ENCODE measurements at places on chromosomes 11 and 22. TPM values are rescaled to one million over a fixed set of nuclear protein-coding genes. Genes with fewer than 3 reads are reported as not detected.

DNA sequence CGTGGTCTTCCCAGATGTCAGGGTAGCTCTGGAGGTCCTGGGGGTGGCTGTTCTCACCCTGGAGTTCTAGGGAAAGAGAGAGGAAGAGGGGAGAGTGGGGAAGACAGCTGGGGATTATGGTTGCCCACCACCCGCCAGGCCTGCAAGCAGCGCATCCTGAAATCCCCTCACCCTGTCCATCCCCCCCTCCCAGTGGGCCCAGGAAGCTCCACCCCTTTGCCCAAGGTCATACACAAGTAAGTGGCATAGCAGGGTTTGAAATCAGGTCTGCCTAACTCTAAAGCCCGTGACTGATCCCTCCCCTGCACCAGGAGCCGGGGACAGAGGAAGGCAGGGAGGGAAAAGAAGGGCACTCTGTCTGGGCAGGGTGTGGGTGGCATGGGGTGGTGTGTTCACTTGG is 105.3 kb downstream of the NECTIN1 start:
- no peak for DNase-seq
- no peaks in the 10 kb centered on the region for H3K4me1 ChIP-seq
- H3K27me3 ChIP-seq = peaks cover 8% of the 10 kb centered on the region
- H3K4me3 ChIP-seq = no peak overlapping the region
- H3K36me3 ChIP-seq = no peaks in the 10 kb centered on the region
- no peak overlapping the region for H3K27ac ChIP-seq

DNA sequence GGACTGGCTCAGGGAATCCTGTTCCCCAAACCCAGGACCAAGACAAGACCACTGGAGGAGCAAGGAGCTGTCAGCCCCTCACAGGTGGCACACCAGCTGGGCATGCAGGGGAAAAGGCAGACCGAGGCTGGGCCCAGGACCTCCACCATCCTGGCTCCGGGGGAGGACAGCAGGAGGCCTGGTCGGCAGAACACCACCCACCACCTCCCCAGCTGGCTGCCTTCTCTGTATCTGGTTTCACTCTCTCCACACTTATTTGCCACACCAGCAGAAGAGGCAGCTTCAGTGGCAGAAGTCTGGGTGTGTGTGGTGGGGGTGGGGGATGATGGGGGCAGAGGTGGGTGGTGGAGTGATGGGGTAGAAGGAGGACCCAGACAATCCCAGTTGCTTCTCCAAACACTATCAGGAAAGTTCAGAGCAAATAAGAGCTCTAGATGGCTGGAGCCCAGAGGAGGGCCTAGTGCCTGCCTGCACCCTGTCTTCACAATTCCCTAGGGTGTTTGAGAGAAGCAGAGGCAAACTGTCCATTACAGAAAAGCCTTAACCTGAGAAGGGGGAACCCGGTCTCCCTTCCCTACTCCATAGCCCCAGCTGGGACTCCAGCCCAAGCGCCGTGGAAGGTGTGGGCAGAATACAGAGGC is 51.9 kb upstream of the CDON start:
- peaks cover 5% of the 10 kb centered on the region for H3K4me1 ChIP-seq
- DNase-seq = no peak
- H3K27me3 ChIP-seq = no peaks in the 10 kb centered on the region
- no peaks in the 10 kb centered on the region for H3K36me3 ChIP-seq
- no peak overlapping the region for H3K4me3 ChIP-seq

DNA sequence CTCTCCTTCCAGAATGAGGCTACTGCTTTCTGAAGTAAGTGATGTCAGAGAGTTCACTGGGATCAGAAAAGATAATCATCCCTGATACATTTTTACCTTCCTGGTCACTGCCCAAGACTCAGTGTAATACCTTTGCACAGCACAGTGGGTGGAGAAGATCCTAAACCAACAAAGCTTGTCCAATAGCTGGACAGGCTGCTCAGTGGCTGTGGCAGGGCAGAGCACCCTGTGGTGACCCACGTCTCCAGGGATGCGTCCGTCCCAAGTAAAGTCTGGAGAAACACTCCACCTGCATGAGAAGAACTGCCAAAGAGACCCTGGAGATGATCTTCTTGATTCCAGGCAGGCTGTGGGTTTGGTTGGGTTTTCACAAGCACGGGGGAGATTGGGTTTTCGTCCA is 31.0 kb upstream of the TLCD5 start:
- no peaks in the 10 kb centered on the region for H3K36me3 ChIP-seq
- H3K27ac ChIP-seq = no peak overlapping the region
- H3K4me3 ChIP-seq = no peak overlapping the region
- no peak for DNase-seq

DNA sequence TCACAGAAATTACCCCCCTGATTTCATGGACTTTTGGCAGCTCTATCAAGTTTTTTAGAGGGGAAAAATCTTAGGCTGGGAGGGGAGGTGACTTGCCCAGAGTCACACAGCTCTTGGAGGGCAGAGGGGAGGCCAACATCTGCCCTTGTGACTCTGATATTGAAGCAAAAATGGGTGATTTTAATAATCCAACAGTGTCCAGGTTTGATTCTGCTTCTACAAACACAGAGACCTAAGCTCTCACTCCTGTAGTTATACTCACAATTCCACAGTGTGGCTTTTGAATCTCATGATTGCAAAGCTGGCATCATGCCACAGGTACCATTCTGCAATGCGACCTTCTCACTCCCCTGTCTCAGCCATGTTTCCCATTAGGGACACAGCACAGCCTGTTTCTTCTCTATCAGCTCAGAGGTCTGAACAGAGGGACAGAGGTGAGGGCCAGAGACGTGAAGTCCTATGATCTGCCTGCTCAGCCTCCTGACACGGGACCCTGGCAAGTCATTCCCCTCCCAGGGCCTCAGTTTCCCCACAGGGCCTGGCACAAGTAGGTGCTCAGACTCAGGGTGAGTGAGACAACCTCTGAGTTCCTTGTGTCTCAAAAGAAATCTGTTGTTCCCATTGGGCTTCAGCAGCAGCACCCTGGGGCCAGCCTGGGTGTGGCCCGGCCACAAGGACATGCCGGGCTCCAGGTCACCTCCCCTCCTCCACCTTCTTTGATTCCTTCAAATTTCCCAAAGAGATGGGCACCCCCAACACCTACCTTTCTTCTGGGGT is 766 bp downstream of the APOL2 start:
- peaks cover 49% of the 10 kb centered on the region for H3K36me3 ChIP-seq
- peak overlapping the region; percentile 99 for H3K27ac ChIP-seq
- H3K27me3 ChIP-seq = no peaks in the 10 kb centered on the region
- peaks cover 47% of the 10 kb centered on the region for H3K4me1 ChIP-seq

DNA sequence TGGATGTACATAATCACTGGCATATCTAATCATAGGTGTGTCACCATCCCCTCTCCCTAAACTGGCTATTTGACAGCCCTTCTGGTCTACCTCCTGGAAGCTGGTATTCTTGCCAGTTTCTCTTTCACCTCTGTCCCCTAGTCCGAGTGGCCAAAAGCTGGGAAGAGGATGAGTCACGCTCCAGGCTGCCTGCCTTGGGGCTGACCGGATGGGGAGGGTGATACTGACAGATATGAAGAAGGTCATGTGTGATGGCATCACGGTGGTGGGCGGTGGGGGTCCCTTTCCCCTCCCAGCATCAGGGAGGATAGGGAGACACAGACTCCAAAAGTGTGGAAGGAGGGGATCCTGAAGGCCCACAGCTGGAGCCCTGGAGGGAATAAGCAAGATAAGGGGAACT is 4.8 kb downstream of the OAF start:
- H3K4me1 ChIP-seq = peaks cover 5% of the 10 kb centered on the region
- H3K27me3 ChIP-seq = peaks cover 5% of the 10 kb centered on the region
- H3K4me3 ChIP-seq = no peak overlapping the region
- no peak overlapping the region for H3K27ac ChIP-seq
- H3K36me3 ChIP-seq = no peaks in the 10 kb centered on the region

DNA sequence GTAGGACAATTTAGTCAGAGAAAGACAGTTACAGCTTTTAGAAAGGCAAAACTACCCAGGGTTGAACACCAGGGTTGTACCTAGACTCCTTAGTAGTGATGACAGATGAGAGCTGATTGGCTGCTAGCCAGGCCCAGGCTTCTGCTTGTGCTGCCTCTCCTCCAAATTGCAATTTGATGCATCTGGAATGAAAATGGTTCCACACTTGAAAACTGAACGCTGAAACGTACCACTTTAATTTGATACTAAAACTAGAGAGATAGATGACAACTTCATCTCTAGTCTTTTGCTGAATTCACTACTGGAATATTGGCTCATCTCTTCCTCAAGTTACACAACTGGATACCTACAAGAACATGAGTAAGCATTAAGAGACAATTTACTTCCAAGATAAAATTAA is 19.2 kb upstream of the FNBP4 start:
- no peak for DNase-seq
- H3K4me3 ChIP-seq = no peak overlapping the region
- H3K27ac ChIP-seq = no peak overlapping the region
- H3K4me1 ChIP-seq = peaks cover 5% of the 10 kb centered on the region
- peaks cover 38% of the 10 kb centered on the region for H3K36me3 ChIP-seq
- no peaks in the 10 kb centered on the region for H3K27me3 ChIP-seq

GRCh38 chr11:1733009-1733715 is 17.2 kb downstream of the IFITM10 start:
- DNase-seq = no peak
- peaks cover 22% of the 10 kb centered on the region for H3K27me3 ChIP-seq
- peaks cover 24% of the 10 kb centered on the region for H3K4me1 ChIP-seq
- no peaks in the 10 kb centered on the region for H3K36me3 ChIP-seq

DNA sequence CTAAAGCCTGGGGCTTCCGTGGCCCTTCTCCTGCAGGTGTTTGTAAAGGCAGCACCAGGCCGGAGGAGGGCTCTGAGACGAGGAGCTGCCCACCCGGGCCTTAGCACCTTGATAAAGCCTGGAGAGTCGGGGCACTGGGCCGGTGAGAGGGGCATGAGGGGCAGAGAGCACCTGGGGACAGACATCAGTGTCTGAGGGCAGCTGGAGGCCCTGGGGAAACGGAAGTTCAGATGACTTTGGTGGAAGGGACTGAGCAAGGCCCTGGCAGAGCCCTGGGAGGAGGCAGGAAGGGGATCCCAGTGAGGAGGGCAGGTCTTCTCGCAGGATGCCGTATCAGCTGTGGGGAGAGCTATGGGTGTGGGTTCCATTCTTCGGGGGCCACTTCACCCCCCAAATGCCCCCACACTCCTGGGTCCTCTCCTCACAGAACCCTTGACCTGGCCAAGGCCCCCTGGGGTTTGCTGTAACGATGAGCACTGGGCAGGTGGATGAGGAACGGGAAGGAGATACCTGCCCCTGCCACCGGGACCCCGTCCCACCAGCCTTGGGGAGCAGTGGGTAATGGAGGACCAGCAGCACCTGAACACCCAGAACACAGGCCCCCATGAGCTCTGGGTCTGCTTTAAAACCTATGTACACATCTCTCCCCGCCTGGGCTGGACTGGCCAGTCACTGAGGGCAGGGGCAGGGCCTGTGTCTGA is 7.4 kb downstream of the C1QTNF6 start:
- H3K4me3 ChIP-seq = no peak overlapping the region
- H3K27me3 ChIP-seq = no peaks in the 10 kb centered on the region
- H3K4me1 ChIP-seq = peaks cover 15% of the 10 kb centered on the region
- H3K36me3 ChIP-seq = no peaks in the 10 kb centered on the region

DNA sequence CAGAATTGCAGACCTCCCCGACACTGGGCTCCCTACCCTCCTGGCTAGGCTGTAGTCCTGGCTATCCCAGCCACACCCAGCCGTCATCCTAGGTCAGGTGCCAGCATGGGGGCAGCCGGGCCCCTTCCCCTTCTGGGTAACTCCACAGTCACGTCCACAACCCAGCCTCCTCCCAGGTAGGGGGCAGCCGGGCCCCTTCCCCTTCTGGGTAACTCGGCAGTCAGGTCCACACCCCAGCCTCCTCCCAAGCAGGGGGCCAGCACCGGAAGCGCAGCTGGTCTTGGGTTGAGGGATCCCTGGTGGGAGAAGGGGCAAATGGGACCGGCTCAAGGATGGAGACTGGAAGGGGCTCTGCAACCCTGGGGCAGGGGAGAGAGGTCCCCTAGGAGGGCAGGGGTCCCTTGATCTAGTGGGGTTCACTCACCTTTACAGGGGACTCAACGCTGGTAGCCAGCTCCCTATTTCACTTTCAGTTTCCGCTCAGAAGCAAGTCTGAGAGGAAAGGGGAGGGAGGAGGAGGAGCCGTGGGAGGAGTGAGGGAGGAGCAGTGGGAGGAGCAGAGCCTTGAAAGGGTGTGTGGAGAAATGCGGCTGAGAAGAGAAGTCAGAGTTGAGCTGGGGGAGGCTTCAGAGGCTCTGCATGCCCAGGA is at the start of gene TRIM21:
Gene TRIM21, minus strand, starts transcription at position 494 of the 649 bp plus-strand sequence. CDS start 3,293 bp downstream, outside the sequence.
- H3K27me3 ChIP-seq = peaks cover 5% of the 10 kb centered on the region
- peaks cover 44% of the 10 kb centered on the region for H3K36me3 ChIP-seq
- H3K4me3 ChIP-seq = peak within 1 kb of the TSS; percentile 93

DNA sequence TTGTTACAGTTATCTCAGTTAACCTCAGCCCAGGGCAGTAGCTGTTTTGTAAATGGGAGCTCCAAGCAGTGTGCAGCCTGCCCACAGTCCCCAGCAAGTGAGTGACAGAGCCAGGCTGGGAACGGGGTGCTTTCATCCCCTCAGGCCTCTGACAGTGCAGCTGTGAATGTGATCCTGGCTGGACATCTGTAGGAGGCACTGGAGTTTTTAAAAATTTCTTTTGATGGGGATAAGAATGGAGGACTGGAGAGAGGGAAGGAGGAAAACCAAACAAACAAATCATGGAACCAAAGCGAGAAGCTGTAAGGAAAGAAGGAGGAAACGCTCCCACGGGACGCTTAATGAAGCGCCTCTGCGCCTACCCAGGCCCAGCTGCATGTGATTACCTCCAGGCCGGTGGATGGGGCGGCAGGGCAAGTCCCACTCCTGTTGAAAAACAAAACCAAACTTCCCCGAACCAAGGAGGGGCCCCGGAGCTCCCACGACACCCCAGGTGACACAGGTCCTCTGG is 40.6 kb downstream of the SCUBE1 start:
- no peak overlapping the region for H3K27ac ChIP-seq
- no peaks in the 10 kb centered on the region for H3K36me3 ChIP-seq
- H3K4me1 ChIP-seq = no peaks in the 10 kb centered on the region
- DNase-seq = no peak
- H3K4me3 ChIP-seq = no peak overlapping the region
- H3K27me3 ChIP-seq = no peaks in the 10 kb centered on the region

DNA sequence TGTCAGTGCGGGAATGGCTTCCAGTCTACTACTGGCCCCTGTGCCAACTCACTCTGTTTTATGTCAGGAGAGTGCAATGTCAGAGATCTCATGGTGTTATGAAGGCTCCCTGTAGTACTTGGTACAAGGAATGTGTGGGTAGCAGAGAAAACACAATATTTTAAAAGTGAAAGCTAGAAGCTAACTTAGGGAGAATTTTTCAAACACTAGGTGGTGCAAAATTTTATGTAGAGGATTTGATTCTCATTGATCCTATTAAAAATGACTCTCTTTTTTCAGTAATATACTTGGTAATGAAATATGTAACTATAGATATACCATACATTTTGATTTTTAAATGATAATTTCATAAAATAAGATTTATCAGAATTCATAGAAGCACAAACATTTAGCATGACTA is 134.7 kb downstream of the JRKL start:
- H3K4me3 ChIP-seq = no peak overlapping the region
- no peaks in the 10 kb centered on the region for H3K4me1 ChIP-seq
- no peak overlapping the region for H3K27ac ChIP-seq
- peaks cover 7% of the 10 kb centered on the region for H3K27me3 ChIP-seq
- H3K36me3 ChIP-seq = no peaks in the 10 kb centered on the region

- peak overlapping the region; percentile 14 for H3K27ac ChIP-seq
- DNase-seq = no peak
- H3K4me1 ChIP-seq = peaks cover 35% of the 10 kb centered on the region
Measured at GRCh38 chr22:35835998-35836691, 118.5 kb downstream of the APOL5 start.

The B3GAT1 gene
- total RNA-seq = 0.11 TPM

The TSPAN32 gene
- 6.0 TPM for total RNA-seq

The LRRC4C gene
- total RNA-seq = not detected

The TESMIN gene
- 2.9 TPM for total RNA-seq

The TRIM48 gene
- total RNA-seq = not detected

The NRGN gene
- total RNA-seq = 18.1 TPM

The RAB36 gene
- 0.50 TPM for total RNA-seq
